Hematopoietic multipotent progenitor cell treated with erythropoietin and hydrocortisone succinate and interleukin-3 and kit ligand, for 6 days (in vitro differentiated cells): ENCODE measurements at places on chromosomes 16 and 17.
A peak's percentile ranks its signal among the peaks of the same experiment; 100 is the strongest.

DNA sequence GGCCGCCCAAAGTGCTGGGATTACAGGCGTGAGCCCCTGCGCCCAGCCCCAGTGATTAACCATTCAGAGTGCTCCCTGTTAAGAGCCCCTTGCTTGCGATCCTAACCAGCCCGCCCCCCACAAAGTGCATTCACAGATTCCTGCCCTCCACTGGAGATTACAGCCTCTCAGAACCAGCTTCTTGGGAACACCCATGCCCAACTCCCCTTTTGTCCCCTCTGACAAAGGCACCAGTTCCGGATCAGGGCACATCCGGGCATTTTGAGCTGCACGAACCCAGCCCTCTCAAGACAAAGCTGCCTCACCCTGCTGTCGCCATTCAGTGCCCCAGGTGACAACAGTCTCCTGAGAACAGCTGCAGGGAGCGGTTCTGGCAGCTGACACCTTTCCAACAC lies 848 bp upstream of the KRT19 start:
- DNase-seq, result no peak

DNA sequence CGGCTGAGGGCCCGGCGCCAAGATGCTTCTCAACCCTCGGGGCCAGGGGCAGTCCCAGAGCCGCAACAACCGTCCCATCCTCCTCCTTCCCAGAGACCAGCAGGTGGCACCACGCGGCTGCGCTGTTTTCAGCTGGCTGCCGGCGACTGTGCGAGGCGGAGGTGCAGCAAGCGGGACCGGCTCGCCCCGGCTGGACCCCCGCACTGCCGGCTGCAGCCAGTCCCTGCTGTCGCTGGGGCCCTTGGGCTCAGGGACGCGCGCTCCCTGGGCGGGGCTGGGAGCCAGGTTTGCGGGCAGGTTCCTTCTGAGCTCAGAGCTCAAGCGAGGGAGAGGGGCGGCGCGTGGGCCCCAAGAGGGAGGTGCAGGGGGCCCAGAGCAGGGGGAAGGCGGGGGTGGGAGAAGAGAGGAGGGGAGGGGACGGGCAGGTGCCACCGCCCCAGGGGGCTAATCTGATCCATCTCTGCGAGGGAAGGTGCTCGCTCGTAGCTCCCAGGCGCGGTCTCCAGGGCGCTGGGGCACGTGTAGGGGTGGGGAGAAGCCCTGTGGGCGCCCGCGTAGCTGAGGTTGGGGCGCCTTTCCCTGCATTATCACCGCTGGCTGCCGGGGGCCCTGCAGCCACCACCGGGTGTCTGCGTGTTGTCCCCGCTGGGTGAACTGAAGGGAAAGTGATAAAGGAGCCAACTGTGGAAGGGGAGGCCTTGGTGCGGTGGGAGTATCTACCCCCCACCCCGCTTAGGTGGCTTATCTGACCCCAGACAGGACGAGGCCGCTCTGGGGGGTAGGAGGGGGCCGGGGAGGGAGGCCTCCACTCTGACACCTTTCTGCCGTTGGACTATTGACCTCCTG lies 24.2 kb downstream of the STAT5A start:
- peak; percentile 96 for DNase-seq

- DNase-seq, result peak; percentile 14
Measured at GRCh38 chr17:79220713-79221291, 146.2 kb downstream of the ENGASE start.

DNA sequence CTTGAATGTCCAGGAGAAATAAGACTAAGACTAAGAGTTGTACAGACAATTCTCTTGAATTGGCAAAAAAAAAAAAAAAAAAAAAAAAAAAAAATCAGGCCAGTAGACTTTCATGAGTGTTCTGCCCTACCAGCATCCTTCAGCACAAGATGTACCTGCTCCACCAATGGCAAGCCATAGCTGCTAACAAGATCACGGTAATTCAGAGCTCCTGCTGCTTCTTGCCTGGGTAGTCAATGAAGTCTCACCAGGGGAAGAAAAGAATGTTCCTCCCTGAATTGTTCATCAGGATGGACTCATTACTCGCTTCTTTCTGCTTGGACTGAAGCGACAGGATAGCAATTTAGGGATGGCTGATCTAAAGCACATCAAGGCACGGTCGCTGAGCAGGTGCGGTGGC lies 31.1 kb upstream of the APOH start:
- no peak for DNase-seq

DNA sequence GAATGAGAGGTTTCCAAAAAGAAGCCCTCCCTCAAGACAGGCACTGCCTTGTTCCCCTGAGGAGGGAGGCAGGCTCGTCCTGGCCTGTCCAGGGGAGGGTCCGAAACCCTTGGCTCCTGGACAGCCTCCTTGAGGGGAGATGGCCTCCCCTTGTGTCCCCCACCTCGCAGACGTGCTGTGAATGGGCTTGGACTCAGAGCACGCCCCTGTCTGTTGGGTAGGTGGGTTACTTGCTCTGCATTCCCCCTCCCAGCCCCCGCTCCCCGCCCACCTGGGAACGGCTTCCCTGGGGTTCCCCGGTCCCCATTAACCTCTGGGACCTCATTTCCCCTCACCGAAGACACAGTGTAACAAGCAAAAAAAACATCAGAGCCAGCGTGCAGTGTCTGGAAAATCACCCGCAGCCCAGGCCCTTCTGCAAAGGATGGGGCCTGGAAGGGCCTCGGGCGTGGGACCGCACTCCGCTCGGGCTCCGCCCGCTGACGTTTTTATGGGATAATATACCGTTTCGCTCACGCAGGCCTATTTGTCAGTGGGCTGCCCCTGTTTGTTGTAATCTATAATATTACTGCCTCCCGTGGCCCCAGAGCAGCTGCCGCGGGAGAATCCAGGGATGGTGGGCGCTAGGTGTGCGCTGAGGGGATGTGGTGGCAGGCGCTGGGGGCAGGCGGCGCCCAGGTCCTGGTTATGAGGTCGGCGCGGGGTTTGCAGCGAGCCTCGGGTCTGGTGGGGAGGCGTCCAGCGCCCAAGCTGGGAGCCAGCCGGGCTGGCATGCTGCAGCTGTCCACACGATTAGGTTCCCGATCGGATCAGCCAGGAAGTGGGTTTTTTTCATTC lies 11.1 kb downstream of the BAHCC1 start:
- no peak for DNase-seq

GRCh38 chr16:62816971-62817519 lies 780.8 kb upstream of the CDH8 start:
- DNase-seq, result no peak

DNA sequence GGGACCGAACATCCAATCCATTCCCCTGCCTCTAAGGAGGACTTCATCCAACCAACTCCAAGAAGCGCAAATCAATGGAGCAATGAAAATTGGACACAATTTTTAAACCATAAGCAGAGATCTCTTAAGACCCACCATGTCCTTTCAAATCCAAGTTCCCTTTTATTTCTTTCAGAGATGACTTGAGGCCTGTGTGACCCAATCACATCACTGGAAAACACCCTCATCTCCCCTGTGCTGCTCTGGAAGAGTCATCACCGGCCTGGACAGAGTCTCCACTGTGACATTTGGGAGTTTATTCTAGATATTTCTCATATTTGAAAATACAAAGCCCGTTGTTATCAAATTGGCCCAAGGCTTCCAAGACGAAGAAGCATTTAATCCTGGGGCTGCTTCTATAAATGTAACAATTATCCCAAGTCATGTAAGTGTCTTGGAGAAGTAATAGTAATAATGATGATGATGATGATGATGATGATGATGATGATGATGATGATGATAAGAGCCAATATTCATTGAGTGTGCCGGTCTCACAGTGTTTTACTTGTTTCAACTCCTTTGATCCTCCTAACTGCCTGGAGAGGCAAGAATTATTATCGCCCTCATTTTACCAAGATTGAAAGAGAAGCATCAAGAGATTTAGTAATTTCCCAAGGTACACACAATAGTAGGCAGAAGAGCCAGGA lies 72.1 kb downstream of the COPRS start:
- no peak for DNase-seq

DNA sequence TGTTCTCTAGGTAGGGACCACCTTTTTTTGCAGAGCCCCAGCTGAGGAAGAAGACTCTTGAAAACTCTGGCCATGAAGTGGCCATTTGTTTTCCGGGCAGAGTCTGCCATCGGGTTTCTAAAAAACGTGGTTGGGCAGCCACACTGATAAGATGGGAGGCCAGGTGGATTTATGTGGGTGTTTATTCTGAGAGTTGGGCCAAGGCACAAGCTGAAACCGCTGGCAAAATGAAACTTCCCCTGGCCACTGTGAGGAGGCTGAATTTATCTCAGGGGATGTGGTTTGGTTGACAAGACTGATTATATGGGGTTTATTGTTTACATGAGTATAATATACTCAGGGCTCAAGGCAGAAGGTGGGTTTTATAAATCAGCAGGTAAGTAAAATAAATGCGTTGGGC lies 421.8 kb downstream of the UTP18 start:
- no peak for DNase-seq

DNA sequence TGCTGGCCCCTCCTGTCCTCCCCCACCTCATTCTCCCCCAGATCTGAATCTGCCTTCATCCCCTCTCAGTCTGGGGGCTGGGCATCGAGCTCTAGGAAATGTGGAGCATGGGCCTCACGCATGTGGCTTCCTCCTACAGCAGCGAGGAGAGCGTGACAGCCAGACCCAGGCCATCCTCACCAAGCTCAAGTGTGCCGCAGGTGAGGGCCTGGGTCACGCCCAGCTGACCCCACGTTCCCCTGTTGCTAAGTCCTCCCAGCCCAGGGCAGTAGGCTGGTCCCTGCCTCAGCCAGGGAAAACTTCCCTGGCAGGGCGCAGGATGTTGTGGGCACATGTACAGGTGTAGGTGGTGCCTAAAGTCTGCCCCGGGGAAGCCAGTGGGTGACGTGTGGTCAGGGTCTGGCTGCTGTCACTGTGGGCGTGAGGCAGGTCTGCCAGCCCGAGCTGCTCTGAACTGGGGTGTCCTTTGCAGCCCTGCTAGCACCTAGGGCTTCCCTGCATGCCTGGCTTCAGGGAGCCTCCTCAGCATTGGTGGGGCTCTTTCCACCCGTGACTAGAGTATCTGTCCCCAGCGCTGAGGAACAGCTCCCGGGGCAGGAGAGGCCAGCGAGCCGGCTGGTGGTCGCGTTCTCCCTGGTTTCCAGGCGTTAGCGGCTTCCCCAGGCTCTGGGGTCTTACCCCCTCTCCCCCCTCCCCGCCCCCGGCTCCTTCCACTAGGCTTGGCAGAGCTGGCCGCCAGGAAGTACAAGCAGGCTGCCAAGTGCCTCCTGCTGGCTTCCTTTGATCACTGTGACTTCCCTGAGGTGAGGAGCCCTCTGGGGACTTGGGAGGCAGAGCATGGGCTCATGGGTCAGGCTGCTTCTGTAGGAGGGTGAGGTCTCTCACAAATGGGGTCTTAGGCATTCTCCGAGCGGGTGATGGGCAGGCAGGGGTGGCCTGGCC lies 3.6 kb downstream of the GPS1 start:
- DNase-seq, result no peak

DNA sequence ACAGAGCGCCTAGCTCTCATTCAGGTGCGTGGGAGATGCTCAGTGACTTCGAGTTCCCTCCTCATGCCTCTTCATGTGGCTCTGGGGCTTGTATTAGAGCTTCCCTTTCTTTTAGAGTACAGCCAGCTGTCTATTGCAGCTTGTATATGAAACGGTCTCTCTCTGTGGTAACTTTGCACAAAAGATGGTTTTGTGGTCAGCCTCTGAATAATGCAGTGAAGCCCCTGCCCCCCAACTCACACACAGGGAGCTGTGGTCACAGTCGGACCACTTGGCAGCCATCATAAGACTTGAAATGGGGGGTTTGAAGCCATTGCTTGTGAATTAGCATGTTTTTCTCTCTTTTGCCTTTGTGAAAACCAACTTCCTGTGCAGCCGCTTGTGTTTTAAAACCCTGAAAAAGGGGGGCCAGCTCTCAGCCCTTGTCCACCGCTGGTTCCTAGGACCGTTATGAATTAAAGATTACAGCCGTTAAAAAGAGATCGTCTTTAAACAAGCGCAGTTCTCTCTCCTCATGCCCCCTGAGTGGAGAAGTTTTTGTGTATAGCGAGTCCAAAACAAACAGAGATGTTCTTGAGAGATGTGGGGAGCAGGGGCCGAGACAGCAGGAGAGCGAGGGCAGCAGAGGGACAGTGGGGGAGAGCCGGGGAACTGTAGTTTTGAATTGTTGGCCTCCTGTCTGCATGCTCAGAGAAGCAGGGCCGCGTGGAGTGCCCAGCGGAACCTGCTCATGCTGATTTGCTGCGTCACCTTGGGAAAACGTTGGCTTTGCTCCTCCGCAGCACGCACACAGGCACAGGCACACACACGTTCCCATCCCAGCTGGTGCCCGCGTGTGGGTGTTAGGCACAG lies 199.0 kb downstream of the MSI2 start:
- DNase-seq, result peak; percentile 86

DNA sequence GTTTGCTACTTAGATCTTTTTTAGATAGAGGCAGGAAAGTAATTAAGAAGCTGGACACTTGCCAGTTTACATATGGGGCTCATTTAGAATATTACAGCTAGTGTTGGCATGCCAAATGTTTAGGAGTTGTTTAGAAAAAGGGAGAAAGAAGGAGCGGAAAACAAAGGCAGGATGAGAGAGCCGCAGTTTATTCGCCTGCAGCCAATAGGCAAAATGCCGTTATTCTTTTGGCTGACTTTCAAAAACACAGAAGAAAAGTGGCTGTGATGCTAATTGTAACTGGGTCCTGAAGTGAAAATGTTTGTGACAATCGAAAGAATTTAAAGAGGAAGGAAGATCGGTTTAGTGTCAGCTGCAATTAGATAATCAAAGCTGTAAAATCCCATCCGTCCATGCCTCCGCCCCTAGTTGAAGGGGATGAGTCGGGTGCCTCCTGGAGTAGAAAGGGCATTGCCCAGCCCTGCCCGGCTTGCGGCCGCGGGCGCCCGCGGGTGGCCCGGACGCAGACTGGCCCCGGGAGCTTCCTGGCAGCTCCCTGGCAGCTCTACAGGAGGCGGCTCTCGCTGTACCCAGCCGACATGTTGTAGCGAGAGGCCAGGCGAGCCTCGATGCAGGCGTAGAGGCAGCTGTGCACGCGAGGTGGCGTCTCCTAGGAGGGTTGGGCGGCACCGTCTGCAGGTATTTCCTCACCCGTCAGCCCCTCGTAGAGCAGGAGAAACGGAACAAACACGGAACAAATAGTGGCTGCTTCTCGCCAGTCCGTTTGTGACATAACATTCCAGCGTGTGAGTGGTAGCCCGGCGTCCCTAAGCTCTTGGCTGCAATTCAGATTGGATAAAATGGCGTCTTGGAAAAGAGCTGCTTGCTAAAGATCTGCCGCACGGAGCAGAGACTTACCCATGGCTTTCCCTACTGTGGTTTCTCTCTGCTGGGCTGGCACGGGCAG lies 82.2 kb downstream of the TNRC6C start:
- peak; percentile 33 for DNase-seq

DNA sequence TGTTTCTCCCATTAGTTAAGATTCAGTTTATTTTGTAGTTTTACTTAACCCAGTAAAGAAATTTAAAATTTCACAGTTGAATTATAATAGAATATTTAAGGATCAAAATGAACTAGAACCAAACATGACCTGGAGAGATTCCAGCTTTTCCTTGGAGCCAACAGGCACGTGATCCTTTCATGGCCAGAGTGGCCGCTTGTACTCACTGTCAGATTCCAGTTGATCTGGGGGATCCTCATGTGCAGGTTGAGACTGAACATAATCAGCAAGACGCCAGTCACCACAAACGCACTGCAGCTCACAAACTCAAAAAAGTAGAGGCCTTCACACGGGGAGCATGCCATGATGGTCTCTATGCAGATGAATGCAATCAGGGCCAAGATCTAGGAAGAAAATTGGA lies 31.7 kb downstream of the CMTM3 start:
- DNase-seq, result no peak

- DNase-seq, result peak; percentile 55
Measured at GRCh38 chr16:1221628-1222552, 3.2 kb downstream of the TPSG1 start.

- DNase-seq, result no peak
Measured at GRCh38 chr16:86104537-86105048, 205.6 kb downstream of the IRF8 start.

- DNase-seq, result no peak
Measured at GRCh38 chr16:55475919-55476318, 3.1 kb upstream of the MMP2 start.

- no peak for DNase-seq
Measured at GRCh38 chr16:48818257-48818656, 208.3 kb upstream of the N4BP1 start.
